ENCODE measurements at places on chromosomes 7 and 10.

DNA sequence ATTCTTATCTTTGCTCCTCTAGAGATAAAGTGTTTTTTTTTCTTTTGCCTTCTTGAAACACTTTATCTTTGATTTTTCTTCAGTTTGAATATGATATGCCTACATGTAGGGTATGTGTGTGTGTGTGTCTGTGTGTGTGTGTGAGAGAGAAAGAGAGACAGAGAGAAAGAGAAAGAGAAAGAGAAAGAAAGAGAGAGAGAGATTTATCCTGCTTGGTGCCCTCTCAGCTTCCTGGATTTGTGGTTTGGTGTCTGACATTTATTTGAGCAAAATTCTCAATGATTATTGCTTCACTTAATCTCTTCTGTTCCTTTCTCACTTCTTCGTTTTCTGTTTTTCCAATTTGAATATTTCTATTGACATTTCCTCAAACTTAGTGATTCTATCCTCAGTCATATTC lies 60.3 kb downstream of the RAB18 start:
- DNase-seq = no peak

DNA sequence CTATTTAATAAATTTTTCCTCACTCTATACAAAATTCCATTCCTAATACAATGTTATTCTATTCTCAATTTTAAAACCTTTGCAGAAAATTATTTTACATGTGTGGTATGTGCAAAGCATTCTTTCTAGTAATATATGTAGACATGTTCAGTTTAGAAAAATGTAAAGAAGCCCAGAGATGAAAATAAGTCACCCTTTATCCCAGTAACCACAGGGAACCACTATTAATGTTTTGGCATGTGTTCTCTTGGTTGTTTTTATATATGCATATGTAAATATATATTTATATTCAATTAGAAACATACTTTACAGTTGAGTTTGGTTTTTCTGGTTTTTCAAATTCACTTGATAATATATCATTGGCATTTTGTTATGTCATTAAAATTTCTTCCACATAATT lies 14.8 kb upstream of the GLCCI1 start:
- DNase-seq = no peak

DNA sequence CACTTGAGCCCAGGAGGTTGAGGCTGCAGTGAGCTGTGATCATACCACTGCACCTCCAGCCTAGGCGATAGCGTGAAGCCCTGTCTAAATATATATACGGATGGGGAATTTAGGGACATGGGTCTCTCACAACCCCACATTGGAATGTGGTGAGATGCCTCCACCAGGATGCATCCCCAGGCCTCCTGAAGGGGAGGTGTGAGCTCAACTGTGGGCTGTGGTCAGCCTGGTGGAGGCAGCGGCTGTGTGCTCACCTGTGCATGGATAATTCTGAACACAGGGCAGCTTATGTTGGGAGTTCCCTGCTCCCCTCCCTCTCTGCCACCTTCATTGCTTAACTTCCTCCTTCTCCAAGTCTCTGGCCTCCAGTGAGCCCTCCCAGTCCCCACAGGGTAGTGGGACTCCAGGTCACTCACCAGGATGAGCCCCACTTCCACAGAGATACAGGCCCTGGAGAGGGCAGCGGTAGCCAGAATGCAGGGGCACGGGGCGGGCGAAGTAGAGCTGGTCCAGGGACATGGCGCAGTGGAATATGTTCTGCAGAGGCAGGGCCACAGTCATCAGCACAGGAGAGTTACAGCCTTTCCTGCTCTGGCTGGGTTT lies 30.4 kb downstream of the PYROXD2 start:
- no peak for DNase-seq

DNA sequence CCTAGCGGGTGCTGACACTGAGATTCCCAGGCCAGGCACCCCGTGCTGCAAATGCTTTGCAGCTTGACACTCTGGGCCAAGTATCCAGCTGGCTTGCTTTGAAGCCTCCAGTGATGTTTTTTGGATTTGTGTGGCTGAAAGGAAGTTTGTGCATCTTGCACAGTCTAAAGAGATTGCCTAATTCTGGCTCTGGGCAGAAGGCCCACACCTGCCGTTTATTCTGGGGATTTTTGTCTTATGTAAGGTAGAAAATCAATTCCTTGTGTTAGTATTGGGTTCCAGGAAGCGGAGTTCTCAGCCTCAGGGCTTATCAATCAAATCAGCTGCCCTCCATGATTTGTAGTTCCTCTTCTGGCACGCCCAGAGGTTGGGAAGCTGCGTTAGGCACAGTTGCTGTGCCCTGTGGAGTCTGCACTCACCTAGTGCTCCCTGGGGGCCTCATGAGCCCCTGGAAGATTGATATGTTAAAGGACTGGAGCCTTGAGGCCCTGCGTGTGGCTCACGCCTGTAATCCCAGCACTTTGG lies 8.4 kb upstream of the PURB start:
- no peak for DNase-seq
